Astrocyte of the cerebellum (primary cell): ENCODE measurements at places on chromosomes 3 and 15.

GRCh38 chr3:90032980-90033641 lies 925.7 kb downstream of the EPHA3 start:
- no peak for DNase-seq

GRCh38 chr3:72696815-72697214 lies 151.4 kb downstream of the SHQ1 start:
- DNase-seq = no peak

DNA sequence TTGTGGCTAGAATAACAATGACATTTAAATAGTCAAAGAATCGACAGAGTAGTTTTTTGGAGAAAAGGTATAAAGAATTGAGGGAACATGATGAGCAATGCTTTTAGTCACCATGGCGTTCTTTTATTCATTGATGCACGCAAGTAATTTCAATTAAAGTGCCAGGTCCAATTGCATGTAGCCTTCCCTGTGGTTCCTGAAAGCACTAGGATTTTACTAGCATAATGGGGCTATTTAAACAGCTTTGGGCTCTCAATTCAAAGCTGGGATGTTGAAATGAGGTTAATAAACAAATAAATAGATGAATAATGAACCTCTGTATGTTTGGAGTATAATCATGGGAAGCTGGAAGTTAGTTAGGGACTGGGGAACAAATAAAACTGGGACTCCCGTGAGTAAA lies 121.2 kb upstream of the GAP43 start:
- no peak for DNase-seq

DNA sequence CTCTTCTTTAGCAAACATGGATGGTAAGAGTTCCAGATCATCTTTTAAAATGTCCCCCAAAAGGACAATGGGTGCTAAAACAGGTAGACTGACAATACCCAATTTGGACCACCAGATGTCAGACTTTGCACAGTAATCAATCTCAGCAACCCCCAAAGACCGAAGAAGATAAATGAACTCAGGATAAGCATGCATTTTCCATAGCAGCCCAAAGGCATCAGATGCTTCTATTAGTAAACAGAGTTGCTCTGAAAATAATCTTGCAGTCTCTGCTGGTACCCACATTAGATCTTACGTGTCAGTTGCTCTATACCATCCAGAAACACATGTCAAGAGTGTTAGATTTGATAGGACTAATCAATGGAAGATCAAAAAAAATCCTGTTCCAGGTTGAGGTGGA lies 20.6 kb downstream of the MYH15 start:
- DNase-seq = peak; percentile 40

DNA sequence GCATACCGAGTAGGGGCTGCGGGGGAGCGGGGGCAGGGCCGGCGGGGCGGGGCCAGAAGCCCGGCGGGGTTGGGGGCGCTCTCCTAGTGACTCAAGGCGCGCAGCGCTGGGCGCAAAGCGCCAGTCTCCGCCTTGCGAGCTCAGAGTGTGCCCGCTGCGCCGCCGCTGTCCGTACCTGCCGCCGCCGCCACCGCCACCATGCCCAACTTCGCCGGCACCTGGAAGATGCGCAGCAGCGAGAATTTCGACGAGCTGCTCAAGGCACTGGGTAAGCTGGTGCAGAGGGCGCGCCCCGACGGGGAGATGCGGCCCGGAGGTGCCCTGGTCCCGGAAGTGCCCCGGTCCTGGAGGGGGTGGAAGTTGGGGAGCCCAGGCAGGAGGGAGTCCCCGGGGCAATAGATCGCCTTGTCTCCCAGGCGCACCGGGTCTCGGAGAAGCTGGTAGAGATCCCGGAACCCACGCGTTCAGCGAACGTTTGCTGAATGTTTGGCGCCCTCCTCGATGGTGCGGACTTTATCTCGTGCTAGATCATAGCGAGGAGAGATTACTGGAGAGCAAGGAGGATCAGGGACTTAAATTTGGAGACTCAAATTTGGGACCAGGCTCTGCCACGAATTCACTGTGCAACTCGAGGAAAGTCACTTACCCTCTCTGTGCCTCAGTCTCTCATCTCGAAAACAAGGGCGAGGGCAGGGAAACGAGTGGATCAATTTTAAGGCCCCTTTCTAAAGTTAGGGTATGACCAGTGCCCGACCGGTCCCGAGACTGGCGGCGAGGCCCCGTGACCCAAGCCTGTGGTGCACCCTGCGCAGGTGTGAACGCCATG lies at the start of gene CRABP1:
Gene CRABP1 (plus strand): TSS at position 123 of the 826 bp plus-strand sequence. CDS start 76 bp downstream, at position 199.
- DNase-seq = no peak

DNA sequence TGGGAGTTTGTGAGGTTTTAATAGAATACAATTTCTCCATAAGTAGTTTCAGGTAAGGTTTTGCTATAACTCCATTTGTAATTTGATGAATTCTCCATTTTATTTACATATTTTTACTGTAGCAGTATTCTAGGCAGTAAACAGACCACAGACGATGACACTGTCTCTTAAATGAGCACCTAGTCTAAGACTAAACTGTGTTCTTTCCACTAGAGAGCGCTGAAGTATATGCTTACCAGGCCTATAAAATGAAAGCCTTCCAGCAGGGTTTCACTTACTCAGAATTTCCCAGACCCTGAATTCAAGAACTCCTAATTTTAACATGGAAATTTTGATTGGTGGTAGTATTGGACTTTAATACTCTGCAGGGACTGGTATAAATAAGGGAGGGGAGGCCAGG lies 41.6 kb downstream of the POLG start:
- no peak for DNase-seq
